ENCODE measurements at places on chromosomes 5 and 9. TPM values are rescaled to one million over a fixed set of nuclear protein-coding genes. Genes with fewer than 3 reads are reported as not detected.

Gene EDIL3
- 1.6 TPM for total RNA-seq

Gene LCN15
- total RNA-seq: not detected

Gene MARVELD2
- 20.0 TPM for total RNA-seq

Gene APC
- 30.2 TPM for total RNA-seq

Gene TICAM2
- 3.3 TPM for total RNA-seq

Gene GABBR2
- not detected for total RNA-seq

Measured in placental epithelial cell (primary cell).